ENCODE measurements at places on chromosomes 7 and 10. TPM values are rescaled to one million over a fixed set of nuclear protein-coding genes. Genes with fewer than 3 reads are reported as not detected.

DNA sequence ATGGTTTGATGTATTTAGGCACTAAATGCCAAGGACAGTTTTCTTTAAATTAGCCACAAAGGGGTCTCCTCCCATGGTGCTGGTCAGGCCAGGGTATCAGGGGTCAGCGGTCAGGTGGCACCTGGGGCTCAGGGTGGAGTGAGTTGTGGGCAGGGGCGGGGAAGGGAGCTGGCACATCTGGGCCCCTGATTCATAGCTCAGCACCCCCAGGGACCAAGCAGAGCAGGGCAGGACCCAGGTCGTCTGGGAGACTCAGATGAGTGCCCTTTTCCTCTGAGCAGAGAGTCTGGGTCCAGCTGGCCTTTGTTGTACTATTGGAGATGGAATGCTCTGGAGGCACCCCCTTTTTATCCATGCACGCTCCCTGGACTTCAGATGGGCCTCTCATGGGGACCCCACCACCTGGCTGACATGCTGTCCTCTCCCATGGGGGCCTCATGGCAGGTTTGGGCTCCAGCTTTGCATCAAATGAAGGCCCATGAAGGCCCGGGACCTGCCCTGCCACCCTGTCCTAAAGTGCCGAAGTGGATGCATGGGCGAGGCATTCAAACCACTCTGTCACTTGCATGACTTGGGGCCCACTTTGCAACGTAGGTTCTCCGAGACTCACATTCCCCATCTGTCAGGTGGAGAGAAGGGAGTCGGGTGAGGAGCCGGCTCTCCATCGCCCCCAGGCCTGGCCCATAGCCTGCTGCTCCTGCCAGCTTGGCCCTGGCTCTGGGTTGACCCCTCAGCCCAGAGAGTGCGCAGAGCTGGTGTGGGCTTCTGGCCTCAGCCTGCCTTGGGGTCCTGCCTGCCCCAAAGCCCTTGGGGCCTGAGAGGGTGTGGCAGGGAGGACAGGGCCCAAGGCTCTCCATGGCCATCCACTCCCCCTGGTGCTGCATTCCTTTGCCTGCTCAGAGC lies 66.4 kb downstream of the RAMP3 start:
- no peak for DNase-seq

GRCh38 chr7:69670701-69671100 lies 72.4 kb downstream of the AUTS2 start:
- no peak for DNase-seq

Gene SNCG
- total RNA-seq = not detected

Gene KNDC1
- total RNA-seq = 1.8 TPM

DNA sequence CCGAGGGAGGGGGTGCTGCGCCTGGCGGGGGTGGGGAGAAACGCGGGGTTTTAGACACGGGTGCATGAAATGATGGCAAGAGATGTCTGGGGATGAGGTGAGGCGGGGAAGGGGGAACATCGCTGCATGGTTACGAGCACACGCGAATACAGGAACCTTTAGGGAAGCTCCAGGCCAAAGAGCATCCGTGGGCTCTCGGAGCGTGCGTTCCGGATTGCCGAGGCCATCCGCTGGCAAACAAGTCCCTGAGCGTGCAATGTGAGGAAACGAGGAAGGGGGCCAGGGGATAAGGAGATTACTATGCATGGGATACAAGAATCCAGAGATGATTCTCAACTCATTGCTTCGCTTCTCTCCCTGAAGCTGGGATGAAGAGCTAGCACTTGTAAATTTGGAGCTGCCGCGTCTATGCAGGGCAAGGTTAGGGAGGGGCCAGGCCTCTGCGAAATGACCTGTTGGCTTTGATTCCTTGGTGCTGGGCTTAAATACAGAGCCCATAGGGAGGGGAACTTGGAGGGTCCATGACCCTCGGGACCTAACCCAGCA lies 520 bp upstream of the WNT2 start:
- DNase-seq = peak; percentile 23

Gene SLC26A5
- total RNA-seq = not detected

DNA sequence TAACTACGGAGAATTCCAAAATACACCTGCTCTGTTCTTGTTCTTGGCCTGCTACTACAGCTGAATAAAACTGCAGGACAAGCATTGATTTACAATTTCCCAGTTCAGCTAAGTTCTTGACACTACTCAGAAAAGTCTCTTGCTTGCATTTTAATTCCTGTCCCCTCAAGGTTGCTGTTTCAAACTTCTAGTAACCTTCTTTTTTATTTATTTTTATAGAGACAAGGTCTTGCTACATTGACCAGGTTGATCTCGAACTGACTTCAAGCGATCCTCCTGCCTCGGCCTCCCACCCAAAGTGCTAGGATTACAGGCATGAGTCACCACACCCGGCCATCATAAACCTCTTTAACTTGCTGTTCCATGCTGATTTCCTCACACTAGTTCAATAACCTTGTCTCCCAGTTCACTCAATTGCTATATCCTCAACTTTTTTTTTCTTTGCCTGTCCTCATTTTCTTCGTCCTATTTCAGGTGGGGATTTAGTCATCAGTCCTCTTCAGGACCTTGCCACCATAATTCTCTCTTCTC lies 79.9 kb downstream of the ARHGAP21 start:
- no peak for DNase-seq

- DNase-seq = no peak
Observed at GRCh38 chr7:34130558-34131295, 225.4 kb downstream of the BMPER start.

DNA sequence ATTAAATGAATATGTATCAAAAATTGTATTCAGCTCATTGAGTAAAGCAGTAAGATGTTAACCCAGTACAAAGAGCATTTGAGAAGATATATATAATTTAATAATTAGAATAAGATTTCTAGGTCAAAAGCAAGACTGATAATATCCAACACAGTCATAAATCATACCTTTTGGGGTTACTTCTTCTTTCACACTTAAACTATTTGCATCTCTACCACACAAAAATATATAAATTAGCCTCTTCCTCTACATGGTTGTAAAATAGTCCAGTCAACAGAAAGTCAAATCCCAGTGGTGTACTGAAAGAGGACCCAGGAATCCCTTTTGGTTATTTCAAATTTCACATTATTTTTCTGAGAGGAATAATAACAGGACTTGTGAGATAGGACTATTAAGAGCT lies 204.6 kb upstream of the INHBA start:
- DNase-seq = no peak

DNA sequence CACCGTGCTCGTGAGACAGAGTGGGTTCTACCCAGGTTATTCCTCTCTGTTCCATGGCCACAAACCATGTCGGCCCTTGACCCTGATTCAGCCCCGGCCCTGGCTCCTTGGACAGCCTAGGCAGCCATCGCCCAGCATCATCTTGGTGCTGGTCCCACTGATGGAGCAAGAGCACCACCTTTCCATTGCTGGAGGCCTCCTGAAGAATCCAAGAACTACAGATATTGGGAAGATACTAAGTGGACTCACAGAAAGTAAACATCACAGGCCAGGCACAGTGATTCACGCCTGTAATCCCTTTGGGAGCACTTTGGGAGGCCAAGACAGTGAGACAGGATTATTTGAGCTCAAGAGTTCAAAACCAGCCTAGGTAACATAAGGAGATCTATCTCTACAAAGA lies 125.1 kb downstream of the NT5C2 start:
- DNase-seq = no peak

Gene ZNF735
- total RNA-seq = not detected

GRCh38 chr10:33493497-33493896 lies 159.0 kb upstream of the NRP1 start:
- no peak for DNase-seq

DNA sequence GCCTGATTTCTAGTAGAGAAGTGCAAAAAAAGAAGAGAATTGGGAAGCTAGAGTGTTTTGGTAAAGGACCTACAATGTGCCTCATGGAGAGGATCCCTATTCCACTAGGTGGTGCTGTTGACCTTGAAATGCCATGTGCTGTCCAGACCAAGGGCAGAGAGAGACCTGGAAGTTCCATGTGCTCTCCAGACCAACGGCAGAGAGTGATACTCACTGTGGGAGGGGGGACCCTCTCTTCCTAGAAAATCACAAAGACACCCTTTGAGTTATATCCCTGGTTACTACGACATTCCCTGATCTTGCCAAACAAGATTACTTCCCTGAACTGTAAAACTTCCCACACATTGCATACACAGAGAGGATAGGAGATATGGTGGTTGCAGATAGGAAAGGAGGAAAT lies 212.7 kb upstream of the ZNF804B start:
- DNase-seq = peak; percentile 54

DNA sequence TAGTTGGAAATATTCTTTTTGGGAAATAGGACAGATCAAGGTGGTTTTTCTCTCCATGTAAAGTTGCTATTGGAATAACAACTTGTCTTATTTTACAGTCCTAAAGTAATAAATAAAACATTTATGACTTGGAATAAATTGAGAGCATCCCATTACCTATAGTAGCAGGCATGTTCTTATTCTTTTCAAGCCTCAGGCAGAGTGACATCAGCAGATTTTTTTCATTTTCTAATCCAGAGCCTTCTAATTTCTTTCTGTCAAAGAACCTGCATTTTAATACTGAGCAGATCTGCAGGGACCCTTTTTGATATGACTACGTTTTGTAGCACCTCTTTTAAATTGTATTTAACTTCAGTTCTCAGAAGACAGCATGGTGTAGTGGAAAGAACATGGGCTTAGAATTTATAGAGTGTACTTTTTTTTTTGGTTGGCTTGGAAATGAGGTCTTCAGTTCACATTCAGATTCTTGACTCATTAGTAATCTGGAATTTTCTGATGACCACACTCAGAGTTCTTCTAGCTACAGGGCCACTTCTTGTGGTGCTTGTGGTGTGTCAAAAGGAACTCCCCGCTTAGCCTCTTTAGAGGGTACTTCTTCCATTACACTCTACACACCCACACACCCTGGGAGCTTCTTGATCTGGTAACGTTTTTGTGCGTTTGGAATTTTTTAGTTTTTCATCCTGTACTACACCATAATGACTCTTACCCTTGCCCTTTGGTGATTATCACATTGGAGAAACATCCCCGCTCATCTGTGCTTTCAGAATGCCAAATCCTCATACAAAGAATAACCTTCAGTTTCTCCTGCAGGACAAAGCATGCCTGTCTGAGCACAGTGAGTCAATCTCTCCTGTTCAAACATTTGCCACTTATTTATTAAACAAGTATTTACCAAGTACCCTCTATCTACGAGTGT lies 34.6 kb downstream of the AGK start:
- no peak for DNase-seq

DNA sequence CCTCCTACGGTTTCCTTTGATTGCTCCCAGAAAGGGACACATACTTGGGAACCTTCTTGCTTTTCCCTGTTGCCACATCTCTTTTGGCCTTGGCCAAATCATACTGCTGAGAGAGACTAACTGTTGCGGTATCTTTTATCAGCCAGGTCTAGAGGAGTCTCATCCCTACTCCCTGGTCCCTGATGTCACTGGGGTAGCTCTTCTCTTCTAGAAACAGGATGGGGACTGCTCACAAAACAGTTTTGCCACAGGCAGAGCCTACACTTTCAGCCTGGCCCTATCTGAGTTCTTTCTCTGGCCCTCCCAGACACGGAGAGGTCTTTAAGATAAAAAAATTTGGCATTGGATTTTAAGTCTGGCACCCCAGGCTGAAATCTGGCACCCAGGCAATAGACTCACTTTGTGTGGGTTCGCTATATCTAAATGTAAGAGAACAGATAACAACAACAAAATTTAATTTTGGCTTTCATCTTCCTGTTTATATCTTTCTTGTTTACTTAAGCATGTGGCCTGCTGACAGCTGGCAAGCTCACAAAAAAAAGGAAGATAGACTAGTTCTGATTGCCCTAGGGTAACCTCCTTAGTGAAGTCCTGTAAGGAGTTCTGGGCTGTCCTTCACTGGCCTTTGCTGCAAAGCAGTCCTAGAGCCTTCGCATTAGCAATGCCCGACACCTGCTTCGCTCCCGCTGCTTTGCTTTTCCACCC lies 228.3 kb upstream of the NPVF start:
- DNase-seq = peak; percentile 6

Gene SUN3
- total RNA-seq = not detected

Gene SPDYE2B
- total RNA-seq = not detected

- no peak for DNase-seq
Observed at GRCh38 chr10:97230146-97230545, 44.4 kb upstream of the SLIT1 start.

DNA sequence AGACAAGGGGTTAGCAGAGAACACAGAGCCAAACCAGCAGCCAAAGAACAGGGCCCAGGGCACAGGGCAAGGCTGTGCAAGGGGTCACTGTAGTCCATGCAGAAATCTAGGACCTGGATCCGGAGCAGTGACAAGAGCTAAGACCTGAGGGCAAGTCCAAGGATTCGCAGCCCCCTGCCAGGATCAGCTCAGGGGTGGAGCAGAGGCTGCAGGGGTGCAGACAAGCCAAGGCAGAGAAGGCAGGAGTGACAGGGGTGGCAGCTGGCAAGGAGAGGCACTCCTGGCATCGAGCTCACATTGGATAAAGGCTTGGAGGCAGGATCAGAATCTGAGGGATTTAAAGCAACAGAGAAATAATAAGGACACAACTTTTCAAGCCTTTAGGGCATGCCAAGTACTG lies 80.7 kb upstream of the NANOS1 start:
- no peak for DNase-seq

DNA sequence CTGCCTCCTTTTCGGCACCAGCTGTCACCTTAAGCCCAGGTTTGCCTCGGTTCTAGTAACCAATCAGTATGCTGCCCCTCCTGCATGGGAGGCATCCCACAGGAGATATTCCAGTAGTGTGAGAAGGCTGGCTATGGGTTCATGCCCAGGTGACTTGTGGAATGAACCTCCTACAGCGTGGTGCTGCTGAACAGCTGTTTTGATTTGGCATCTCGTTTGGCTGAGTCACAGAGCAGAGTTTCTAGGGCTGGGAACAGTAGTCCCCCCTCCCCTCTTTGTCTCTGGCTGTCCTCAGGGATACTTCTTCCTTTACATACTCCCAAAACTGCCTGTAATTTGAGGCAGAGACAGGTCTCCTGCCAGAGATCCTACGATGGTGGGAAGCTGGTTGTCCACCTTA lies 16.1 kb downstream of the R3HCC1L start:
- no peak for DNase-seq

- DNase-seq = no peak
Observed at GRCh38 chr10:97593421-97593820, 3.9 kb downstream of the C10orf62 start.

- peak; percentile 18 for DNase-seq
Observed at GRCh38 chr7:13411636-13412035, 577.8 kb downstream of the ETV1 start.

- no peak for DNase-seq
Observed at GRCh38 chr10:72637398-72637857, 11.5 kb upstream of the MICU1 start.

DNA sequence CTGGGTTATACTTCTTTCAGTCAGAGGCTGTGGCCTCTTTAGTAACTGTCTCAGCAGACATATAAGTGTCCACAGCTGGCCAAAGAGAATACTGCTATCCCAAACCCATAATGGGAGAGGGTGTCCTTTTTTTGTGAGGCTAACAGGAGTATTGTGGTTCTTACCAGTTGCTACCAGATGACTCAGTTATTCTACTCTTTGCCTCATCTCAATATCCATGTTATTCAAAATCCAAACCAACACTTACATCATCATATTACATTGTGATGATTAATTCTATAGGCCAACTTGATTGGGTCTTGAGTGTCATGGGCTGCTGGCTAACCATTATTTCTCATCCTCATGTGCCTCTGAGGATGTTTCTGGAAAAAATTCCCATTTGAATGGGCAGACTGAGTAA lies 120.9 kb downstream of the TMEM168 start:
- no peak for DNase-seq

GRCh38 chr7:117210397-117210796 lies 112.5 kb downstream of the WNT2 start:
- DNase-seq = no peak

All from neural progenitor cell (in vitro differentiated cells).